A172 (cell line): ENCODE measurements at places on chromosomes 11 and 22. TPM values are rescaled to one million over a fixed set of nuclear protein-coding genes. Genes with fewer than 3 reads are reported as not detected.

Gene IGLL5
- not detected in 2 replicates for total RNA-seq

Gene SAC3D1
- total RNA-seq: 44.0 and 52.3 TPM in 2 replicates

Gene TRPM5
- total RNA-seq: not detected in 2 replicates

Gene C11orf91
- total RNA-seq: not detected in 2 replicates

Gene STK33
- total RNA-seq: 17.2 and 31.3 TPM in 2 replicates

Gene MEI1
- total RNA-seq: 1.2 and 2.7 TPM in 2 replicates

Gene RASSF10
- total RNA-seq: not detected in 2 replicates

Gene MS4A2
- not detected in 2 replicates for total RNA-seq

Gene OR52H1
- total RNA-seq: not detected in 2 replicates

Gene SCGB2A2
- total RNA-seq: not detected in 2 replicates

Gene NCF4
- not detected in 2 replicates for total RNA-seq

Gene LARGE2
- not detected in 2 replicates for total RNA-seq

Gene APOBEC3A
- total RNA-seq: not detected in 2 replicates

Gene LMO2
- 0.65 and 0.98 TPM in 2 replicates for total RNA-seq

Gene CABP7
- total RNA-seq: 0.19 TPM in 2 replicates
